Vagina (tissue), 2 donors: ENCODE measurements at places on chromosomes 4 and X.

GRCh38 chr4:1927675-1928074 is 56.5 kb downstream of the NSD2 start:
- no peak for DNase-seq

DNA sequence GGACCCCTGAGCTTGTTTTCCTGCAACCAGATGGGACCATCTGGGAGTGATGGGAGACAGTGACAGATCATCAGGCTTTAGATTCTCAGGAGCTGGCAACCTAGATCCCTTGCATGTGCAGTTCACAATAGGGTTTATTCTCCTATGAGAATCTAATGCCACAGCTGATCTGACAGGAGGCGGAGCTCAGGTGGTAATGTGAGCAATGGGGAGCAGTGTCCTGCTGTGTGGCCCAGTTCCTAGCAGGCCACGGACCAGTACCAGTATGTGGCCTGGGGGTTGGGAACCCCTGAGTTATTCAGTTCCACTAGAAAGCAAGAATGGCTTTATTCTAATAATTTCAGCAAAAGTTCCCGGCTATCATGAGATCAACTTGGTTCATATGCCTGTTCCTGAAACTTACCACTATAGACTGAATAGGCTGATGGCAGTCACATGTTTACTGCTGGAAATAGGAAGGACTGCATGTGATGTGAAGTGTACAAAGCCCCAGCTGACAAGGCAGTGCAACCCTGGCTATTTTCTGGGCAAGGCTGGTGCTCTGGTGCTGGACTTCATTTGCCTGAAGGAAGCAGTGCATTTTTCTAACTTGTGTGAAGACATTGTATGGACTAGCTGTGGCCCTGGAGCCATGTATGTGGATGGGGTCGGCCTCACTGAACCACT is 107.2 kb downstream of the SPRY1 start:
- no peak for DNase-seq

- DNase-seq = no peak
Measured at GRCh38 chr4:108126806-108127205, 41.9 kb downstream of the LEF1 start.

DNA sequence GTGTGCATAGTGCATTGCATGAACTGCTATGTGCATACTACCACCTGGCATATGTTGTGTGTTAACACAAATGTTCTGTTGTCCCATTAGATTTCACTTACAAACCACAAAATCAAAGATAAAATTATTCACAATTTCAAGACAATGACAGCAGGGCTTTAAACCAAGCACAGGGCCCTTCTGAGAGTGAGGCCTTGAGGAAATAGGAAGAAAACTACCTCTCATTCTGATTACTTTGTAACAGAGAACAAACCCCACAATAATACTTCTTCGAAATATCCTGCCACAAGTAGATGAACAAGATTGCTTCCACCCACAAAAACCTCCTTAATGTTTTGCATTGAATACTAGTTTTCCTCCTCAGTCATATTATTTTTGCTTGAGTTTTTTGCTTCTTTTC is 85.5 kb upstream of the SPANXB1 start:
- DNase-seq = no peak

DNA sequence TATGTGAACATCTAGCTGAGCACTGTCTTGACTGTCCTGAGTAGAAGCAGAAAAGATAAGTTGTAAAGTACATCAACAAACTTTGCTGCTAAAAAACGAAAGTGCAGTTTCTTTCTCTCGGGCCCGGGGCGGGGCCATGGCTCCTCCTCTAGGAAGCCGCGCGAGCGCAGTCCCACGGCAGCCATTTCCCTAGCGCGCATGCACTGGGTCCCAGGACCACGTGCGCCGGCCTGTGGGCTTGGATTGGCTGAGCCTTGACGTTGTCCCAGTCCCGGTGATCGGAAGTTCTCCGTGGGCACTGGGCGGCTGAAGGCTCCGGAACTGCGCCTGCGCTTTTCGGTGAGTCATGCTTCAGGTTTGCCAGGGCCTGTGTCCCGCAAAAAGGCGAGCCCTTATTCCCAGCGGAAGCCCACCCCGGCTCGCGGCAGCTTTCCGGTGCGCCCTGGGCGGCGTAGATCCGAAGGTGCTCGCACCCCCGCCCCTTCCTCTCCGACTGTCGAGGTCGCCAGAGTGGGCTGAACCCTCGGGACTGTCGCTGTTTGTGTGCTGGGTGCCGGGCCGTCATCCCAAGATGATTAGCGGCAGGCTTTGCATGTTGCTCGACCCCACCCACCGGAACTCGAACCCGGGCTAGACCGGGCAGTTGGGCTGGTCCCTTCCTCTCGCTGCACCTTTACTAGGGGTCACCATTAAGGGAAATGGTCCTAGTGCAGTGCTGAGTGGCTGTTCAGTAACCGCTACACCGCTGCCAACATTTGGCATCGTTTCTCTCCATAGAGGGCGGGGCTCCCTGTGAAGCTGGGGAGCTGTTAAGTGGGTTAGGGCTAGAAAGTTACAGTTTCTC is at the start of gene TCEANC:
Gene TCEANC (plus strand): TSS at position 292 of the 844 bp plus-strand sequence. CDS start 9,368 bp downstream, outside the sequence.
- DNase-seq = no peak

DNA sequence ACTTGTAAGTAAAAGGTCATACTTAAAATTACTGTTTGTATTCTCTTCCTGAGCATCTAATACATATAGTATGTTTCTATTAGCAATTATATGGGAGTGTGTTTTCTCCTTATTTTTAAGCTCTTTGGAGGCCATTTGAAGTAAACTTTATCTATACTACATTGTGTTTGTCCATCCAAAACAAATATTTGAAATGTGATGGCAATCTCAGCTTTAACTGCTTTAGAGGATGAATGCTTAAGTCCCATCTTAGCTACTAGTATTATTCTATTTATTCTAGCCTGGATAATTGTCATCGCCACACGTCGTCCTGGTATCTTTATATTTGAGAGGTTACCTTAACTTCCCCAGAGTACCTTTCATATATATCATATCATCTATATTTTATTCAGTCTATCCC is 335.8 kb downstream of the NAF1 start:
- no peak for DNase-seq

DNA sequence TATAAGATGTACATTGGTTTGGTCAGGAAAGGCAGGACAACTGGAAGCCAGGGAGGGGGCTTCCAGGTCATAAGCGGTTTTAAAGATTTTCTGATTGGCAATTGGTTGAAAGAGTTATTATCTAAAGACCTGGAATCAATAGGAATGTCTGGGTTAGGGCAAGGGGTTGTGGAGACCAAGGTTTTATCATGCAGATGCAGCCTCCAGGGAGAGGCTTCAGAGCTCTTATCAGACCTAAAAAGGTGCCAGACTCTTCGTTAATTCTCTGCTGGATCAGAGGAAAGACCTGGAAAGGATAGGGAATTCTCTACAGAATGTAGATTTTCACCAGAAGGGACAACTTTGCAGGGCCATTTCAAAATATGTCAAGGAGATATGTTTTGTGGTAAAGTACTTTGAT is 62.8 kb downstream of the BEX3 start:
- no peak for DNase-seq

- DNase-seq = no peak
Measured at GRCh38 chr4:13856387-13856786, 228.9 kb upstream of the BOD1L1 start.

DNA sequence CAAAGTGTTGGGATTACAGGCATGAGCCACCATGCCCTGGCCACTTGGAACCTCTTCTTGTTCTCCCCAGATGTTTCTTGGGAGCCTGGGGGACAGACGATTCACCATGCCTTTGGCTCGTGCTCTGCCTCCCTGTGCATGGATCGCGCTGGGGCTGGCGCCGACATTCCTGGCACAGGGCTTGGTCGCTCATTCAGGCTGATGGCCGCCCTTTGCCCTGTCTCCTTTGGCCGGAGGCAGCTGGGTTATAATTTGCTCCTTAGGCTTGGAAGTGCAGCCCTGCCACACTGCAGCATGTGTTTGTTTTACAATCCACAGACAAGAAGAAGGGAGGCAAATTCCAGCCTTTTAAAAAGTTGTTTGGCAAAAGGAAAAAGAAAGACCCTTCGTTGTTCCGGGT is 115.3 kb downstream of the AASDH start:
- peak; percentile 64 for DNase-seq

- DNase-seq = no peak
Measured at GRCh38 chr4:1823545-1823932, 30.4 kb downstream of the FGFR3 start.

GRCh38 chrX:68989865-68990606 is 161.2 kb downstream of the EFNB1 start:
- peak; percentile 77 for DNase-seq
